ENCODE measurements at places on chromosomes 1 and 21.
A peak's percentile ranks its signal among the peaks of the same experiment; 100 is the strongest.

DNA sequence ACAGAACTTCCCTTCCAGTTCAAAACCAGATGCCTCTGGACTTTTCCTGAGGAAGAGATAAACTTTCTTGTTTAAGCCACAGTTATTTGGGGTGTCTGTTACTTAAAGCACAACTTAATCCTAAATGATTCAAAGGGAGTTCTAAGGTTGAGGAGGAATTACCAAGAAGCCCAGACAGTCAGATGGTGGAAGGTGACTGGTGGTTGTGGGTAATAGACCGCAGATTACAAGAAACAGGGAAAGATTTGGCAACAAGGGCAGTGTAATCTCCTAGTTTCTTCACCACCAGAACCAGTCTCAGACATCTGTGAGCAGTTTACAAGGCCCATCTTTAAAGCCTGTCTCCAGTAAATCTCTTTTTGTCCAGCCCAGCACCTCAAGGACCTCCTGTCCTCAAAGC lies 130.1 kb upstream of the CTTNBP2NL start:
- DNase-seq = no peak

DNA sequence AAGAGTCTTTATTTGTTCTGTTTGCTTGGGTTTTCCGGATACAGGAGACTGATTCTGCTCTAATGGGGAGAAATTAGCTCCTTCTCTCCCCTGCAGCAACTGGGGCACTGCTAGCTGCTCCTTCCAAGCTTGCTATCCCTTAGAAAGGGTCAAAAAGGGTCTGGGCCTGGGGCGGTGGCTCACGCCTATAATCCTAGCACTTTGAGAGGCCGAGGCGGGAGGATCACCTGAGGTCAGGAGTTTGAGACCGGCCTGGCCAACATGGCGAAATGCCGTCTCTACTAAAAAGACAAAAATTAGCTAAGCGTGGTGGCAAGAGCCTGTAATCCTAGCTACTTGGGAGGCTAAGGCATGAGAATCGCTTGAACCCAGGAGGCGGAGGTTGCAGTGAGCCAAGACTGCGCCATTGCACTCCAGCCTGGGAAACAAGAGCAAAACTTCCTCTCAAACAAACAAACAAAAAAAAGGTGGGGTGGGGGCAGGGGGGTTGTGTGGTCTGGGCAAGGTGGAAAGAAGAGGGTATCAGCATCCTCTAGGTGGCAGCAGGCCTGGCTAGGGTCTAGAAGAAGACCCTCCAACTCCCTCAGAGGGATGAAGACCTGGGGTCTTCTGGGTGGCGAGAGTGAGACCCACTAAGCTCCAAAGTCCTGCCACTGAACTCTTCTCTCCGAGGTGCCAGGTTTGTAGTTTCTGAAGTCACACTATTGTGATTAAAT lies 15.4 kb upstream of the TBX15 start:
- DNase-seq = no peak

- DNase-seq = no peak
Measured at GRCh38 chr1:99829269-99829668, 20.9 kb upstream of the AGL start.

- no peak for DNase-seq
Measured at GRCh38 chr1:17696417-17697301, 58.5 kb upstream of the ACTL8 start.

- DNase-seq = no peak
Measured at GRCh38 chr1:240104672-240105071, 13.0 kb downstream of the FMN2 start.

DNA sequence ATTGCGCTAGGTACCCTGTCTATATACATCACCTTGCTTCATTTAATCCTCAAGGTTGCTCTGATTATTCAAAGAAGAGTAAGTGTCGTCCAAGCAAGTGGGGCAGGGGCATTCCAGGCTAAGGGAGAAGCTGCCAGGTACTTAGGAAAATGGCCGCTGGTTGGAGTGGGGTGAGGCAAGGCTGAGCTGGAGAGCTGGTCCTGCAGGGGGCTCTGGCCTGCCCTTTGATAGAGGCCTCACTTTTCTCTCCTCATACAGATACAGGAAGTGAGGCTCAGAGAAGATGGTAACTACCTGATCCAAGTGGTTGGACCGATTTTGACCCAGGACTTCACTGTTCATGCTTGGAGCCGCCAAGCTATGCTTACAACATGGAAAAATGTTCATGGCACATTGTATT lies 86.9 kb upstream of the ZBTB40 start:
- no peak for DNase-seq

- no peak for DNase-seq
Measured at GRCh38 chr1:95905818-95906395, 671.9 kb downstream of the RWDD3 start.

GRCh38 chr1:76480827-76481226 lies 386.5 kb upstream of the ST6GALNAC5 start:
- no peak for DNase-seq

DNA sequence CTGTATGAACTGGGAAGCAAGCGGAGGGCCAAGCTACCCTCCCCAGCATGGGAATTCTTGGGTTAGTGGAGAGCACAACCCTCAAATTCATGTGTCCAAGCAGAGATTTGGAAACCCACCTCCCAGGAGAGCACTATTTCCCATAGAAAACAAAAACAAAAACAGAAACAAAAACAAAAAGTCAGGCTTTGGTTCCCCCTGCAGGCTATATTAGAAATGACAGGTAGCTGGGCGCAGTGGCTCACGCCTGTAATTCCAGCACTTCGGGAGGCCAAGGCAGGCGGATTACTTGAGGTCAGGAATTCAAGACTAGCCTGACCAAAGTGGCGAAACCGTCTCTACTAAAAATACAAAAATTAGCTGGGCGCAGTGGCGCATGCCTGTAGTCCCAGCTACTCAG lies 10.8 kb downstream of the MINDY1 start:
- peak; percentile 22 for DNase-seq

DNA sequence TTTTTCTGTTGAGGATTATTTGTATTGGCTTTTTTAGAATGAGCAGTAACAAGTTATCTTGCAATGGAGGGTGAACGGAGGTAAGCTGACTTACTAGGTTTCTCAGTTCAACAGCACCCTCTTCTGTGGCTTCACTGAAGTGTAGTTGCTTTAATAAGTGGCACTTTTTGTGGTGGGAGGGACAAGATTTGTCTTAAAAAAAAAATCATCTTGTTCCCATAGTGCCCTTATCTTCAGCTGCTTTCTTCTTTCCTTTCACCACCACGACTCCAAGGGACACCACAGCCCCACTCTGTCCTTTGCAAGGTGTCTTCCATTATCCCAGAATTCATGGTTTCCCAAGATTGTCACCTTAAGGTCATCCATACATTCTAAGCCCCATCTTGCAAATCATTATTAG lies 92.9 kb downstream of the PIGK start:
- DNase-seq = no peak

DNA sequence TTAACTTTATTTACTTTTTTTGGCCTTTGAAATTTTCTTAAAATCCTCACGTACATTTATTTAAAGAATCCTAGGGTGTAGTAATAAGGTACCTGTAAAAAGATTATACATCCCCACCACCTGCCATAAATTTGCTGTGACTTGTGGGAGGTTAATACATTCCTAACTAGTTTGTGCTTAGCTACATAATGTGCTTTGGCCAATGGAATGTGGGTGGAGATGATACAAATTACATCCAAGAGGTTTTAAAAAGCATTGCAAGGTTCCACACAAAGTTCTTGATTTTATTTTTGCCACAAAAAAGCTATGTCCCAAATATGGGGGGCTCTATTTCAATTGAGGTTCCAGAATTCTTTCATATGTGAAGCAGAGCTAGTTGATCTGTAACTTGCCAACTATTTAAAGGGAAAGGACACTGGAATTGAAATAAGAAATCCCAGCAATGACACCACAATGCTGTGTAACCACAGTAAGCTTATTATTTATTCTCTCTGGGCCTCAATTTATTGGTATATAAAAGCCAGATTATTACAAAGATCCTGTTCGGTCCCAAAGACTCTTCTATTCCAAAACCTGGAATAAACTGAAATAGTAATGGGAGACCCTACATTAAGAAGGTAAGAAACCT lies 15.7 kb downstream of the ASPM start:
- no peak for DNase-seq

GRCh38 chr1:85314726-85315125 lies 38.3 kb upstream of the BCL10 start:
- no peak for DNase-seq

GRCh38 chr1:102262994-102263393 lies 266.3 kb upstream of the OLFM3 start:
- no peak for DNase-seq

DNA sequence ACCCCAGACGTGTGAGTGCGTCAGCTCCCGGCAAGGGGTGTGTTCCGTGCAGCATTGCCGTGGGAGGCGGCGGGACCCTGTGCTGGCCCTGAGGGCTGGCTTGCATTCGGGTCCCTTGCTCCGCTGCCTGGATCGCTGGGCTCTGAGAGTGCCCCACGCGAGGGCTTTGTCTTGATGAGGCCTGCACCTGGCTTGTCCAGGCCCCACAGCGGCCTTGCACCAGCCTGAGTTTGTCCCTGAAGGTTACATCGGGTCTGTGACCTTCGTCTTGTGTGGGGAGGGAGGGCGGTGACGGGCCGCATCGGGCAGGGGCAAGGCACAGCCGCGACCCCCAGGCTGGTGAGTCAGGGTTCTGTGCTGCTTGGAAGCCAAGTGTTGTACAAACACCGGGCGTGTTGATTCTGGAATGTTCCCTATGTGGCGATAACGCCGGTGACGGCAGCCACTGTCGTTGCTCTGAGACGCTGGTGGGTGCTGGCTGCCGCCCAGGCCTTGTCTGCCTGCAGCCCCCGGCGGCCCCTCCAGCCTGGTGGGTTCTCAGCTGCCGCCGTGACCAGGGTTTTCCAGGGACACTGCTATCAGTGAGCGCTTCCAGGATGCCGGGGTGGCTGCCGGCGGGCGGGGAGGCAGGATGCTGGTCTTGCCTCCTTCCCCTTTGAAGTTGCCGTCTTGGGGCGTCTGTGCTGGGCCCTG lies 42.9 kb downstream of the SLX9 start:
- no peak for DNase-seq

DNA sequence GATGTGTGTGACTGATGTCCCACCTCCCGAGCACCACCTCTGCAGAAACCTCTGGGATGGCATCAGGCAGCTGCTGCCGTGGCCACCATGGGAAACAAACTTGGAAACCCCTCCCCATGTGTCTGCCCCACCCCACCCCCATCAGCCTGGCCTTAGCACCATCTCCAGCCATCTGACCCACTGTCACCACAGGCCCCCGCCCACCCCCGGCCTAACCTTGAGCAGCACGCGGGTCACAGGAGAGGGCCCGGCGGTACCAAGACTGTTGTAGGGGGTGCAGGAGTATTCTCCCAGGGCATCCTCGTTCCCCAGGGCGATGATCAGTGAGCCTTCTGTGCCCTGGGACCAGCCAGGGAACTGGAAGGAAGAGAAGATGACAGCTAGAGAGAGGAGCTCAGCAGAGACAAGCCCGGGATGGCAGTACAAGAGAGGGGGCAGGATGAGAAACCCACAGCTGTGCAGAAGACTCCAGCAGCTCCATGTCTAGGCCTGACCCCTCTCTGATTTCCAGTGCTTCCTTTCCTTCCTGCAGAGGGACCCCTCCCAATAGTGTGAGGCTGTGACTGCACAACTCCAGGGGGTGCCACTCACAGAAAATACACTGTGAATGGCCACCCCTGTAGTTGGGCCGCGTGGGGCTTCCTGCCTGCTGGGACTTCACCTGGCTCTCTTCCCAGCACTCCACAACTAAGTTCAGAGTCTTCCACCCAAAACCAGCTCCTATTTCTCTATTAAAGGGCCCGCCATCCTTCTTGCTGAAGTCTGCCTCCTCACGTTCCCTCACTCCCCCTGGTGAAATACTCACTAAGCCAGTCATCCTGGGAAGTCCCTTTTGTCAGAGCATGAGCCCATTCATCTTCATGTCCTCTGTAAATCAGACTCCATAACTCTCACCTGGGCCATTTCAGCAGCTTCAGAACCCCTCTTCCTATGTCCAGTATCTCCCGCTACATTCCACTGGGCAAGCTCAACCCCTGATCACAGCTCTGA lies 7.3 kb upstream of the TAGLN2 start:
- DNase-seq = no peak

DNA sequence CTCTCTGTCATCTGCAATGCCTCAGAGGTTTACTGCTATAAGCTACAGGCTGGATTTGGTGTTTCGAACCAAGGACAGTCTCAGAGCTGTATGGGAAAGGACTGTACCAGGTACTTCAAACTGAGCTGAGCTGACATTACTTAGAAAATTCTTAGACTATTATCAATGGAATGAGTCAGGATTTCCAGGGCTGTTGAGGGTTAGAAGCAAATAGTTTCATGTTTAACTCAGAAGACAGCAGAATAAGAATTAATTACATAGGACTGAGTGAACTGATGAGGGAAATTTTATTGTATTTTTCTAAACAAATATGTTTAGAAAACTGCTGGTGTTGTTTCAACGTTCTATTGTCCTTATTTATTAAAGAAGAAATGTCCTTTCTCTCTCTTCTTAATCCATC lies 74.3 kb upstream of the CAPZB start:
- no peak for DNase-seq

DNA sequence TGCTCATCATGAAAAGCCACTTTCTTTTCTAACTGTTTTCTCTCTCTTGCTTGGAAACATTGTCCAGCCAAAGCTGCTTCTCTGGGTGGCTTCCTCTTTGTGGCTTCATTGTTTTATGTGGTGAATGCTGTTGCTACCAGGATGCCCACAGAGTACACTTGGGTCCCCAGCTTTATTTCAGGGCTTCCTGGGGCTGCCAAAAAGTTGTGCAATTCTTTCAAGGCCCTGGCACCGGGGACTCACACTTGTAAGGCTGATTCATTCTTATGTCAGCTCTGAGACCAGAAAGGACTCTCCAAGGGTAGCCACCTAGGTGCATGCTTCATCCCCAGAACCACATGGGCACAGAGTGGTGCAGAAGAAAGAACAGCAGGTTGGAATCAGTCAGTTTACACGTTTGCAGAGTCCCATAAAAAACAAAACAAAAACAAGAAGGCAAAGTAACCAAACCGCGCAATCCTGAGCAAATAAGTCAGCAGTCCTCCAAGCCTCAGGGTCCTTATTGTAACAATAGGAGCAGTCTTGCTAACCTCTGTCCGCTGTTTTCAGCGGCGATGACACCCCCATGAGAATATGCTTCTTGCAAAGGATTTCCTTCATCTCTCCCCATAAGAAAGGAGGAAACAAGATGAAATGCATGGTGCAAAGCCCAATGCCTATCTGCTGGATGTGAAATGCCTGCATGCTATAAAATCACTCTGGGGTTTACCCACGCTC lies 89.9 kb upstream of the SSX2IP start:
- DNase-seq = peak; percentile 14

DNA sequence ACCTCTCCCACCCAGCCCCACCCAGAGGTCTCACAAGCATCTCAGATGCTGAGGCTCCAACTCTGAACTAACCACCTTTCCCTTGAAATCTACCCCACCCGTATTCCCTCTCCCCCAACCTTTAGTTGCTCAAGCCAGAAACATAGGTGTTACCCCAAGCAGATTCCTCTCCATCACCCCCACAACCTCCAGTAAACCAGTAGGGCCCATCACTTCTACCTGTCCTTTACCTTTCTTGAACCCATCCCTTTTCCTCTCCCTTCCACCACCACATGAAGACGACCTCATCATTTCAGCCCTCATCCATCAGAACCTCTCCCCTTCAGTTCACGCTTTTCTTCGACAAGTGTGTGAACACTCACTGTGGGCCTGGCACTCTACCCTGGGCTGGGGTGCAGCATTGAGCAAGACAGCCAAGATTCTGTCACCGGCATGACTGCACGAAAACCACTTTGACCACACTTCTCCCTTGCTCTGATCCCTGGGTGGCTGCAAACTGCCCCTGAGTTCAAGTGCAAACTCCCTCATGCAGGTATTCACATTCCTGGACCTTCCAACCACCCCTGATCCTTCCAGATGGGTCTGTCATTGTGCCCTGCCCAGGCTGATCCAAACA lies 65.5 kb upstream of the LAPTM5 start:
- no peak for DNase-seq

- no peak for DNase-seq
Measured at GRCh38 chr21:19350286-19350685, 946.7 kb upstream of the TMPRSS15 start.

GRCh38 chr1:41670217-41670957 lies 185.9 kb upstream of the EDN2 start:
- DNase-seq = no peak

All from hippocampal formation (tissue), 2 donors.